ENCODE measurements at places on chromosomes 2 and 18.

- DNase-seq = no peak
Measured at GRCh38 chr2:126661702-126662500, 5.9 kb downstream of the GYPC start.

DNA sequence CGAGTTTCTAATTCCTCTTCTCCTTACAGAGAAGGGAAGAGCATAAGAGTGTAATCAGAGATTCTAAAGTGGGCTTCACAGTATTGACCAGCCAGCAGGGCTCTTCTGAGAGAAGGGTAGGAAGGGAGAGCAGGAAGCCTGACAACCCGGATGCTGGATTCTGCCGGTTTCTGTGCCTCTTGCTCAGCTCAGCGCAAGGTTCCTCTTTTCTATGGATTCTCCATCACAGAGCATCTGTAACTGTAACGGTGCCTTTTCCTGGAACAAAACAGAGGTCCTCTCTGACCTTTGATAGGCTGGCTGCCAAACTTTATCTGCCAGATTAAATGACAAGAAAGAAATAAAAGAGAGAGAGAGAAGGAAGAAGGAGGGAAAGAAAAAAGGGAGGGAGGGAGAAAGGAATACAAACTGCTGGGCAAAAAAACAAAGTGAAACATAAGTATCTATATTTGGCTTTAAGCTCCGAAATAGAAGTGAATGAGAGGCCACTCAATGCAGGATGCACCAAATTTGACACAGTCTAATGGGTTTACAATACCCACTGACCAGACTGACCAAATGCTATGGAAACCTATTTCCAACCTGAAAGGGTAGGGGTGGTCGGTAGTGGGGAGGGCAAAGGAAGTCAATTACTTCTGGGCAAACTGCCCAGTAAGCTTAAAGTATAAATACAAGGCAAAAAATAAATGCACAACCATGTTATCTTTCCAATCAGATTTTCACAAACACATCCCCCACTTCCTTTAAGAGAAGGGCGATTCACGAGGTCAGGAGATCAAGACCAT, 59.2 kb downstream of the PIEZO2 start:
- DNase-seq = no peak

GRCh38 chr2:235008584-235009044, 56.8 kb downstream of the SH3BP4 start:
- DNase-seq = no peak

DNA sequence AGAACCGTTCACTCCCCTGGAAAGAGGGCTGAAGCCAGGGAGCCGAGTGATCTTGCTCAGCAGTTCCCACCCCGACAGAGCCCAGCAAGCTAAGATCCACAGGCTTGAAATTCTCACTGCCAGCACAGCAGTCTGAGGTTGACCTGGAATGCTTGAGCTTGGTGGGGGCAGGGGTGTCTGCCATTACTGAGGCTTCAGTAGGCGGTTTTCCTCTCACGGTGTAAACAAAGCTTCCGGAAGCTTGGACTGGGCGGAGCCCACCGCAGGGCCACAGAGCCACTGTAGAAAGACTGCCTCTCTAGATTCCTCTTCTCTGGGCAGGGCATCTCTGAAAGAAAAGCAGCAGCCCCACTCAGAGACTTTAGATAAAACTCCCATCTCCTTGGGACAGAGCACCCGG, 180.8 kb downstream of the WDR7 start:
- DNase-seq = no peak

GRCh38 chr2:66984864-66985263, 412.3 kb upstream of the ETAA1 start:
- no peak for DNase-seq

Measured in stimulated activated CD4-positive, alpha-beta T cell treated with anti-CD3 and anti-CD28 coated beads, Interleukin-1b, Interleukin-23, amount 100 ng/mL, for 1 hour (primary cell).